ENCODE measurements at places on chromosomes 5 and 9. TPM values are rescaled to one million over a fixed set of nuclear protein-coding genes. Genes with fewer than 3 reads are reported as not detected.

KIF20A gene
- total RNA-seq, result 0.16 TPM

TAF11L10 gene
- total RNA-seq, result not detected

ACTBL2 gene
- total RNA-seq, result not detected

SV2C gene
- 0.67 TPM for total RNA-seq

UGCG gene
- 28.6 TPM for total RNA-seq

DNAH5 gene
- total RNA-seq, result 0.35 TPM

FER gene
- 20.0 TPM for total RNA-seq

LCN12 gene
- total RNA-seq, result 20.7 TPM

All from cardiac septum (tissue), 1 donor.